ENCODE measurements at places on chromosomes 1 and 21.

- no peak for DNase-seq
Observed at GRCh38 chr1:169048043-169048442, 58.4 kb upstream of the ATP1B1 start.

GRCh38 chr1:224294775-224295174 is 35.2 kb downstream of the NVL start:
- DNase-seq, result no peak

DNA sequence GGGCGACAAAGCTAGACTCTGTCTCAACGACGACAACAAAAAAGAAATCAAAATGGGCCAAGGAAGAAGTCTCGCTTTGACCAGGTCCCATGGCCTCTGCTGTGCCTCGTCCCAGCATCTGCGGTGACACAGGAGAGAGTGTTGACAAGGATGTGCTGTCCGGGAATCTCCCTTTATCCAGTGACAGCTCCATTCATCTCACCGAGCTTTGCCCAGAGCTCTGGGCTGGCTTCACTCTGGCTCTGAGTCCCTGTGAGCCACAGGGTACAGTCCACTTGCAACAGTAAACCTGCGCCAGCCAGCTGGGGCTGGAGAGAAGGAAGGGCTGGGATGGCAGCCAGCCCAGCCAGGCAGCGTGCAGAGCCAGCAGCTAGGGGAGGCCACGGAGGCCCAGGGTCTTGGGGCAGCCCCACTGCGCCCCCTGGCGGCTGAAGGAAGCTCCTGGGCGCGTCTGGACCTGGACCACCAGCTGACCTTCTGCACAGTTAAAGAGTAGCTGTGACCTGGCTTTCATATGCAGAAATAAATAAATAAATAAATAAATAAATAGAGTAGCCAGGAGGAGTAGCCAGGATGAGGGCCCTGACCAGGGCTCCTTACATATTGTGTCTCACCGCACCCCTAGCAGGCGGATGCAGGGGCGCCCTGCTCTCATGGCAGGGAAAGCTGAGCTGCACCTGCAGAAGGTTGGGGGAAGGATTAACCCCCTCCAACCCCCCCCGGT is 29.7 kb downstream of the ENO1 start:
- peak; percentile 100 for DNase-seq

GRCh38 chr21:36847189-36847588 is 119.3 kb downstream of the HLCS start:
- no peak for DNase-seq

- no peak for DNase-seq
Observed at GRCh38 chr1:216207154-216207553, 216.1 kb downstream of the USH2A start.

DNA sequence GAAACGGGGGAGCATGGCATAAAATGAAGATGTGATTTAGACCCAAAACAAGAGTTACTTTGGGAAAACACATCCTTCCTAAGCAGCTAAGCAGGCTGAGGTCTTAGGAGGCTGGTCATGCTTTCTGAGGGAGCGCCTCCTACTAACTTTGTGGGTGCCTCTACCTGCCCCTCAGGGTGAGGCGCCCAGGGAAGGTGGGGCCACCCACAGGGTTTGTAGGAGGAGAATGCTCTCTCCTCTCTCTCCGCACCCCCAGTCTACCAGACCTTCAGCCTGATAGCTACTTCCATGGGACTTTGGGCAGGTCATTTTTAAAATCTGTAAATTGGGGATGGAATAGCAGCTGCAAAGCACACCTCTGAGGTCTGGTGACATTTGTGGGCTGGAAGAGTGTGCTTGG is 23.8 kb downstream of the SLC27A3 start:
- DNase-seq, result no peak

DNA sequence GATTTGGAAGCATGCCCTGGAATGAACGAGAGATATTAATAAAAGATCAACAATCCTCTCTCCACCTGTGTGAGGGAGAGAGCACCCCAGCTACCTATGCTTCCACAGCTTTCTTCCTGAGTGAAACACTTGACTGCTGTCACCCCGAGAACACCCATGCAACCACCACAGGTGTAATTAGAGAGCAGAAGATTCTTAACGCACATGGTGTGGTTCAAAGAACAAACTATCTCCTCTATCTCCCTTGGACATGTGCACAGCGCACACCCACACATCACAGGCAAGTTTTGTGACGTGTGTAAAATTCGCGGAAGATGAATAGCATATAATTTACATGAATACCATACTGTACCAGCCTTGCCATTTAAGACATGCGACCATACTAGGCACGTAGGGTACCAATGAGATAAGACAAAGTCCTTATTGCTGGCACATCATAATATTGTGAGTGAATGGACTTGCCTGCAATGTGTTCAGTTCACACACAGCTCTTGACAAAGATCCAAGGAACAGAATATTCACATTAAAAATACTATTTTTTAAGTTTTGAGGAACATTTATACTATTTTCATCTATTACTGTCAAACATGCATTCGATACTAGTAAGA is 11.6 kb downstream of the ERRFI1 start:
- DNase-seq, result no peak

DNA sequence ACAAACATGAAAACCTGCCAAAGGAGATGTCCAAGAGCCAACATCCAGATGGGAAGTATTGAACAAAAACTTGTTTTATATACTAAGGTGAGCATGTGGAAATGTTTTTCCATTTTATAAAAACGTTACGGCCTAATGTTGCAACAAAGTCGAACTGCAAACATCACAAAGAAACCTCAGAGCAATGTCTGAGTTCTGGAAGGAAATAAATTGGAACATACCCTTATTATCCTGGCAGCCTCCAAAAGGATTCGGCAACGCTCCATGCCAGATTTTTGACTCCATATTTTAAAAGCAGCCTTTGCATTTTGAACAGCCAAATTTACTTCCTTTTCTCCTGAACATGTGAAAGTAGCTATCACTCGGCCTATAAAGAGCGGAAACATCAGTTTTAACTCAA is 3.3 kb downstream of the ALDH9A1 start:
- no peak for DNase-seq

DNA sequence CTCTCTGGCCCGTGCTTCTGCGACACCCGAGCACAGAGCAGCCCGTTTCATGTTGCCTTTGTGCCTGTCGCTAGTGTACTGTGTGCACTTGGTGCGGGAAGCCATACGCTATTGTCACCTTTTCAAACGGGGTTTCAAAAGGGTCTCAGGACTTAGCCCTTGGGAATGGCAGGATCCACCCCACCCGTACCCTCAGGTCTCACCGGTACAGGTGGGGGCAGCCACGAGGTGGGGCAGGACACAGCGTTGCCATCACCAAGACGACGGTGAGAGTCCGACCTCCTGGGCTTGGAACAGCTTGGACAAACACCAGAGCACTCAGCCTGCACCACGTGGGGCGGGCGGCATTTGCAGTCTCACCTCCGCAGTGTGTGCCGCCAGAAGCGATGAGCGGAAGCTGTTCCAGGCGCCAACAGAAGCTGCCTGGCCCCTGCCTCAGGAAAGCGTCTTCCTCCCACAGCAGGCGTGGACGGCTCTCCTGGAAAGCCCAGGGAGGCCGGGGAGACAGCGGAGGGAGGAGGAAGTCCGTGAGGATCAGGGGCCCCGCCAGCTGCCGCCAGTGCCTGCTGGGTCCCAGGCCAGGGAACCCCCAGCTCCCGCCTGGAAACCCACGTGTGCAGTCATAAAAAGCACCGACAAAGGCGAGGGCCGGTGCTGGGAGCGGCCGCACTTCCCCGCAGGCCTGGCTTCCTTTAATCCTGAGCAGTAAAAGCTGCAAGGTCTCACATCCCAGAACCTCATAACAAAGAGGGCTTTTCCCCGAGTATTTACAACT is 131.3 kb upstream of the ARHGEF16 start:
- DNase-seq, result no peak

DNA sequence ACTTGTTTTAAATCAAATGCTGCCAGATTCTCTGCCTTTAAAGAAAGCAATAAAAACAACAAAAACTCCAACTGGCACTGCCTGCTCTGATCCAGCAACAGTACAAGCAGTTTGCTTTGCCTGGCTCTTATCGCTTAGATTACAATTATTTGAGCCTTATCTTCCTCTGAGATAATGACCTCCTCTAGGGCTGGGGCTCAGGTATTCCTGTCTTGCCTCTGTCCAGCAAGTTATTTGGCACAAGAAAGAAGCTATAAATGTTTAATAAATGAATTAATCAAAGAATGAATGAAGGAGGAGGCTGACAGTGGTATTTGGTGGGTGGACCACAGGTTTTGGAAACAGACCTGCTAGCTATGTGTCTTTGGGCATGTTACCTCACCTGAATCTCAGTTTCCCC is 6.7 kb upstream of the SLC2A1 start:
- DNase-seq, result no peak

DNA sequence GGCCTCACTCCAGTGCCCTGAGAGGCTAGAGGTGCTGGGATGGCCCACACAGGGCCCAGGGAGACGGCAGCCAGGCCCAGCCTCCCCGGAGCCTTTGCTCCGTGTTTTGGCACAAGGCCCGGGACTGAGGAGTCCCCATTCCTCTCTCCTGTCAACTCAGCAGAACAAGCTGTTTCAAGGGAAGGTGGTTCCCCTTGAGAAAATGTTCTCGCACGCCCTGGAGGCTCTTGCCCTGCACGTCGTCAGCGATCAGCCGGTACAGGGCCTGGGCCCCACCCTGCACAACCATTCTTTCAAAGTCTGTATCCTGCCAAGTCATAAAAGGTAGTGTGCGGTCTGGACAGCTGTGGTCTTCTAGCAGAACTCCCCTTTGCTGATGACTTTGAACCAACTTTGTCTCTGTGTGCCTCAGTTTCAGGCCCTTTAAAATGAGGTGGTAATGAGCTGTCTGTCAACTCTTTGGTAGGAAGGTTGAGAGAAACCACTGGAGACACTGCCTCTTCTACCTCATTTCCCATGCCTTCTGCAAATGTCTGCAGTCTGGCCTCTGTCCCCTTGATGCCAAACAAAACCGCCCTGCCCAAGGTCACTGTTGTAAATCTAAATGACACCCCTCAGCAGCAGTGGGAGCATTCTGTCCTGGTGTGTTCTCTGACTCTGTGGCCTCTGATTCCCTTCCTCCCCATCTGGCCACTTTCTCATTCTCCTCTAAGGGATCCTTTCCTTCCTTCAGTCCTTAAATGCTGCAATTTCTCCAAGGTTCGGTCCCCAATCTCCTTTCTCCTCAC is 138.6 kb upstream of the JUN start:
- DNase-seq, result no peak

DNA sequence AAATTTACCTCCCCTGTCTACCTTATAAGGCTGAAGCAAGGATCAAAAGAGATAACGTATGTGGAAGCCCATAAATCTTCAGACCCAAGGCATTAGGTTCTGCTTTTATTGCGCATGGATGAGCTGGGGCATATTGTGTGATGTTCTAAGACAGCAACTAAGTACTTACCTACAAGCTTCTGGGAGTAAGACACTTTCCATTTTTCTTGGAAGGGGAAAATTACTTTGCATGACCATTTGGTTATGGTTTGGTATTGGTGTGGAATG is 21.1 kb downstream of the LMOD1 start:
- no peak for DNase-seq

GRCh38 chr1:18088077-18088594 is 19.5 kb upstream of the IGSF21 start:
- DNase-seq, result no peak

DNA sequence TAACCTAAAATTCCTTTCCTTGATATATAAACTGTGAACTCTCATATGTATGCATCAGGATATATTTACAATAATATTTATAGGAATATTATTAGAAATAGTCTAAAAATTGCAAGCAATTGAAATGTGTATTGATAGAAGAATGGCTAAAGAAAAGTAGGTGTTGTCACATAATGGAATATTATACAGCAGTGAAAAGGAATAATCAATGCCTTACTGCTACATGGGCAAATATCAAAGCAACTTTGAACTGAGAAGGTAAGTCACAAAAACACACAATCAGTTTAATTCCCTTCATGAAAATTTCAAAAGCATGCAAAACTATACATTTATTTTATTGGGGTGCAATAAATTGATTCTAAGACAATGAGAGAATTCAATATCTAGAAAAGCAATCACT is 35.7 kb upstream of the CDC14A start:
- DNase-seq, result no peak

DNA sequence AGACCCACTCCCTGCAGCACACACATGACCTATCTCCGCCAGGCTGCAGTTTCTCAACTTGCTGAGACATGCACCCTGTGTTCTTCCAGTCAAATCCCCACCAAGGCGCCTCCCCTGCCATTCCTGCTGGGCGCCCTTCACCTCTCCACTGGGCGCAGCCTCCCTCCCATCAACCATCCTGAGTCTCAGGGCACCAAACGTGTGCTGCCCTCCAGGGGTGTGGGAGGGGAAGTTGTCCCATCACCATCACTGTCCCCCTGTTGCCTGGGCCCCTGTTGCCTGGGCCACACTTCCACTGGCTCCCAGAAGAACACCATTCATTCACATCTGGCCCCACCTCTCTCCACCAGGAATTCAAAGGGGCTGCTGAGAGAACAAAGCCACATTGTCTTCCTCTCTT is 44.9 kb upstream of the EFHD2 start:
- DNase-seq, result no peak

DNA sequence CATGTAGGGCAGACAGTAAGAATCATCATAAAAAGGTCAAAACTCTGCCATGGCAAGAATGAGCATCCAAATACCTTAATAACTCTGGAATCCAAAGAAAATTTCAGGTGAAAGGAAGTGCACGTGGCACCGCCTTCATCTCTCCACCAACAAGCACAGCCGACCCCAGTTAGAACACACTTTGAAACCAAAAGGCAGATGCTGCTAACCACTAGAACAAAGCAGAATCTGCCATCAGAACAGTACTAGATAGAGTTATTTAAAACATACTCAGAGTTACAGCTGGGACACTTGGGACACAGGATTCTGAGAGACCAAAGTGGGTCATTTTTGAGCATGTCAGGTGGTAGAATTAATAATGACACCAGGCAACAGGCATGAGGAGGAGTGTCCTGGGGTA is 106.7 kb upstream of the SOD1 start:
- no peak for DNase-seq

- no peak for DNase-seq
Observed at GRCh38 chr1:37697737-37698136, 5.4 kb downstream of the CDCA8 start.
